ENCODE measurements at places on chromosomes 7 and 10. TPM values are rescaled to one million over a fixed set of nuclear protein-coding genes. Genes with fewer than 3 reads are reported as not detected.

GRCh38 chr10:65518379-65518778 is 1407.5 kb upstream of the LRRTM3 start:
- no peak overlapping the region for H3K4me3 ChIP-seq
- H3K27me3 ChIP-seq = no peaks in the 10 kb centered on the region

- no peaks in the 10 kb centered on the region for H3K36me3 ChIP-seq
- DNase-seq = no peak
- H3K4me1 ChIP-seq = no peaks in the 10 kb centered on the region
Observed at GRCh38 chr7:68376131-68376661, 1222.1 kb upstream of the AUTS2 start.

DNA sequence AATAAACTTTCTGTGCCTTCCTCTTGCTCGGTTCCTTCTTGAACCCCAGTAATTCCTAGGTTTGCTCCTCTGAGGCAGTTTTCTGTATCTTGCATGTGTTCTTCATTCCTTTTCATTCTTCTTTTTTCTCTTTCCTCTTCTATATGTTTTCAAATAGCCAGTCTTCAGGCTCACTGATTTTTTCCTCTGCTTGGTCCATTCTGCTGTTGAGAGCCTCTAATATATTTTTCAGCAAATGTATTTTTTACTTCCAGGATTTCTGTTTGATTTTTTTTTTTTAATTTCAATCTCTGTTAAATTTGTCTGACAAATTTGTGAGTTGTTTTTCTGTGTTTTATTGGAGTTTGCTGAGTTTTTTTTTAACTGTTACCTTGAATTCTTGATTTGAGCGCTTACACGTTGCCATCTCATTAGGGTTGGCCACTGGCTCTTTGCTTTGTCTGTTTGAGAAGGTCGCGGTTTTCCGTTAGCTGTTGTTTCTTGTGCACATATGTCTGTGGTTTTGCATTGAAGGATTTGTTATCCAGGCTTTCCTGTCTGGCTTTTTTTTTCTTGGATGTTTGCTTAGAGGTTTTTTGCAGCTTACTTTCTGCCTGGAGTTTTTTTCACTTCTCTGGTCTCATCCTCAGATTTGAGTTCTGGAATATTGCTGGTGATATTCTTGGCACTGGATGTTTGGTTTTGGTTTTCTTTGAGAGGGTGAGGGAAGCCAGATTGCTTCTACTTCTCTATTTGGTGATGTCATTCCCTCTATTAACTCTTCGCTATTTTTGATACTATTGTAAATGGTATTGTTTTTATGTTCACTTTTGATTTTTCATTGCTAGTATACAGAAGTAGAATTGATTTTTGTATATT is 12.7 kb downstream of the SPRN start:
- H3K27me3 ChIP-seq = no peaks in the 10 kb centered on the region
- H3K4me1 ChIP-seq = no peaks in the 10 kb centered on the region

Gene TAC1
- total RNA-seq = not detected

- no peaks in the 10 kb centered on the region for H3K27me3 ChIP-seq
- no peaks in the 10 kb centered on the region for H3K4me1 ChIP-seq
- H3K36me3 ChIP-seq = no peaks in the 10 kb centered on the region
- no peak for DNase-seq
- no peak overlapping the region for H3K4me3 ChIP-seq
- no peak overlapping the region for H3K27ac ChIP-seq
Observed at GRCh38 chr7:102991540-102992214, 78.9 kb downstream of the LRRC17 start.

DNA sequence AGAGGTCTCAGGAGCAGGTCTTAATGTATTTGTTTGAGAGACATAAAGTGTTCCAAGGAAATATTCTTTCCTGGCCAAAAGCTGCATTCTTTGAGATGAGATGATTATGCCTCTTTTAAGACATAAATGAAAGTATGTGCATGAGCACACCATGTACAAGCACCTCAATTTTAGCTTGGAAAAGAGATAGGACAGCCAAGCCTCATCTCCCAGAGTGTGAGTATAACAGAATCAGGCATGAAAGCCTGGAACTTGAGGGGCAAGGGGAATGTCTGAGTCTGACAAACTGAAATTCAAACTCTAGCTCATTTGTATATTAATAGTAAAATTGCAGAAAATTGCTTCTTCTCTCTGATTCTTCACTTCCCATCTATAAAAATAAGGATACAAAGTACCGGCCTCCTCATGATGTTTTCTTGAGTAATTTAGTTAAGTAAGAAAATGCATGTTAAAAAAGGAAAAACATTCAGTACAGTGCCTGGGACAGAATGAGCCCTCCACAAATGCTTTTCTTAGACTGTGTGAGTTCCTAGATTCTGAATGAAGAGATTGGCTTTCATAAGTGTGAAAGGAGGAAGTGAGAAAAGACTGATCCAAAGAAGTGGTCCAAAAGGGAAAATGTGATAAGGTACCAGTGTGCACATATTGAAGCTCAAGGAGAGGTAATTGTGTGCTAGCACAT is 1260.9 kb upstream of the SORCS1 start:
- DNase-seq = no peak
- H3K4me1 ChIP-seq = no peaks in the 10 kb centered on the region
- H3K36me3 ChIP-seq = no peaks in the 10 kb centered on the region
- H3K4me3 ChIP-seq = no peak overlapping the region
- no peaks in the 10 kb centered on the region for H3K27me3 ChIP-seq
- H3K27ac ChIP-seq = no peak overlapping the region

Gene LARP4B
- 94.1 TPM for total RNA-seq
